ENCODE measurements at places on chromosomes 12 and 14.

DNA sequence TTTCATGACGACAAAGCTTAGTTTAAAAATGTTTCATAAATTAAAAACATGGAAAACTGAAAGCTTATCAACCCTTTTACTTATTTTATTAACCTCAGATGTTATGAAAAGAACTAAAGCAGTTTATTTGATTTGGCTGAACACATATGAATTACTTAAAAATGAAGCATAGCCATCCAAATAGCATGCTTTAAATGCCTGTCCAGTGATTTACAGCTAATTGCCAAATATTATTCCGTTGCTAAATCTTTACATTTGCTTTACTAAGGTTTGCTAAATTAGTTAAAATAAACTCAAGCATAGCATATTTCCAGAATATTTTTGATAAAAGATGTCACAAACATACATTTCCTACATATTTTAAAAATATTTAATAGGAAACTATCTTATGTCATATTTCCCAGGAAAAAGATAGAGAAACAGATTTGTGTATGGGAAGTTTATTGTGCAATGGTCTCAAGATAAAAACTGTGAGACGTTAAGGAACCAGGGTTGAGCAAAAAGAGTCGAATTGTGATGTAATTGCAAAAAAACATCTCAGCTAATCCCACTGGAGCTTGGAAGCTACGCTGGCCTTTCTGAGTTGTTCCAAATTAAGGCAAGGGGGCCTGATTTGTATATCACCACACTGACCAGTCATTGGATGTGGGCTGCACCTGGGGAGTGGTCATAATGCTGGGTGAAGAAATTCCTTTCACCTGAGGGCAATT lies 25.8 kb downstream of the GPR135 start:
- DNase-seq, result no peak

DNA sequence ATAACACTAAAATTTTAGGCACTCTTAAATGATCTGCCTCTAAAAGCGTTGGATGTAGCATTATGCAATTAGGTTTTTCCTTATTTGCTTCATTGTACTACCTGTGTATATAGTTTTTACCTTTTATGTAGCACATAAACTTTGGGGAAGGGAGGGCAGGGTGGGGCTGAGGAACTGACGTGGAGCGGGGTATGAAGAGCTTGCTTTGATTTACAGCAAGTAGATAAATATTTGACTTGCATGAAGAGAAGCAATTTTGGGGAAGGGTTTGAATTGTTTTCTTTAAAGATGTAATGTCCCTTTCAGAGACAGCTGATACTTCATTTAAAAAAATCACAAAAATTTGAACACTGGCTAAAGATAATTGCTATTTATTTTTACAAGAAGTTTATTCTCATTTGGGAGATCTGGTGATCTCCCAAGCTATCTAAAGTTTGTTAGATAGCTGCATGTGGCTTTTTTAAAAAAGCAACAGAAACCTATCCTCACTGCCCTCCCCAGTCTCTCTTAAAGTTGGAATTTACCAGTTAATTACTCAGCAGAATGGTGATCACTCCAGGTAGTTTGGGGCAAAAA lies 4.1 kb downstream of the CDKN1B start:
- no peak for DNase-seq

- DNase-seq, result no peak
Observed at GRCh38 chr14:75402867-75403413, 24.9 kb upstream of the JDP2 start.

GRCh38 chr14:85686908-85687307 lies 157.0 kb downstream of the FLRT2 start:
- DNase-seq, result no peak

GRCh38 chr12:68865399-68866164 lies 57.6 kb downstream of the MDM2 start:
- DNase-seq, result no peak

DNA sequence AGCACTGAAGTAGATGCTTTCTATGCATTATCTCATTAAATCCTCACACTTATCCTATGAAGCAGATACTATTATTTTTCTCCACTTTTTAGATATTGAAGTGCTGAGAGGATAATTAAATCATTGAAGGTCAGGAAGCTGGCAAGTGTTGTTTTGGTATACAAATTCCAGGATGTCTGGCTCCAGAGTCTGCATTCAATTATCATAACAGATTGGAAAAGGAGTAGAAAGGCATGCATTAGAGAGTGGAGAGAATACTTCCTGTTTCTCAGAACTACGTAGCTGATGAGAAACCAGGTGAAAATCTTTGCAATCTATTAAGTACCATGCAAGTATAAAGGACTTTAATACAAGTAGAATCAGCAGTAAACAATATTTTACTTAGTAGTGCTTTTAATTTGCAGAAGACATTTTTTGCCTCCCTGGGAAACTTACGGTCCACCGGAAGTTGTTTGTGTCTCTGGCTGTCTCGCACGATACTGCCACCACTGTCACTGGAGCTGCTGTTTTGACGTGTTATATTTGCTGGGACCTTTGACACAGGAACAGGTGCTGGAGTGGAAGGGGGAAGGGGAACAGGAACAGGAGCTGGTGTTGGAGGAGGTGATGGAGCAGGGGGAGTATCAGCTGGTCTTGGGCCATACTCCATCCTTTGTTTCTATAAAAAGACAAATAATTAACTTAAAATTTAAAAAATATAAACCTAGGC lies 158.0 kb downstream of the EPS8 start:
- DNase-seq, result no peak

DNA sequence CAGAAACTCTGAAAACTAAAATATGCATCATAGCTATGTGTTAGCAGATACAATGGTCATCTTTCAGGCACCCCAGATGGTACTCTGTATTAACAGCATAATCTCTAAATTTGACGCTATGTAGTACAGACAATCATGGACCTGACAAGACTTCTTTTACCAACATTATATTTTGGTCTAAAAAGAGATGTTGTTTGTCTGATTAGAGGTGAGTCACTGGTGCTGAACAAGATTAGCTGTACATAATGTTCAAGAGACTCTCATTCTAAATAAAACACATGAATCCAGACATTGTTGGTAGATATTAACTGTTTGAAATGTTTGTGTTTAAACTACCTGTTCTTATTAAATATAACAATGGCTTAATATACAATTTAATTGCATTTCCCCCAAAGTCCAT lies 146.4 kb upstream of the LMNTD1 start:
- no peak for DNase-seq

DNA sequence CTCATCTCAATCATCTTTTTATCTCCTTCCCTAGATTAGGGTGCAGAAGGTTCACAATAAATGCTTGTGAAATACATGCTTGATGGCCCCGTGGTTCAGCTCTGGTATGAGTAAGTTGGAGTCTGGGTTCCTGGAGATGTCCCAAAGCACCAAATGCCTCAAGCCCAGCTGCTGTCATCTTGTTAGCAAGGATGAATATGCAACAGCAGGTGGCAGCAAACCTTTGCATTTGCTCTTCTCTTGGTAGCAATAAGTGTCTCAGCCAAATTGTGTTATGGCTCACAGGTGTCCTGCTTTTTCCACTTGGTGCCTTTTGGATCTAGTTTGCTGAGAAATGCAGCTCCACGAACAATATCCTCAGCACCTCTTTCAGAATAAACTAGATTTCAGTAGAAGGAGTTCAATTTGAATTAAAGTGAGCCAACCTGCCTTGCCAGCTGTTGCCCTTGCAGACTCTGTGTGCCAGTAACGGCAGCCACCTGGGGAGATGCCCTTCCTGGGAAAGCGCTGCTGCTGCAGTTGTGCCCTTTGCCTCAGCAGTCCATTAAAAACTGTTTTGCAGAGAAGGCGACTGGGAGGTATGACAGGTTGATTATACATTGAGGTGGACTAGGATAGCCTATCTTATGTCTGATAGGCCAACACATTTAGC lies 417.3 kb downstream of the SNAPC1 start:
- no peak for DNase-seq

GRCh38 chr12:128534906-128535305 lies 267.9 kb downstream of the TMEM132C start:
- DNase-seq, result no peak

DNA sequence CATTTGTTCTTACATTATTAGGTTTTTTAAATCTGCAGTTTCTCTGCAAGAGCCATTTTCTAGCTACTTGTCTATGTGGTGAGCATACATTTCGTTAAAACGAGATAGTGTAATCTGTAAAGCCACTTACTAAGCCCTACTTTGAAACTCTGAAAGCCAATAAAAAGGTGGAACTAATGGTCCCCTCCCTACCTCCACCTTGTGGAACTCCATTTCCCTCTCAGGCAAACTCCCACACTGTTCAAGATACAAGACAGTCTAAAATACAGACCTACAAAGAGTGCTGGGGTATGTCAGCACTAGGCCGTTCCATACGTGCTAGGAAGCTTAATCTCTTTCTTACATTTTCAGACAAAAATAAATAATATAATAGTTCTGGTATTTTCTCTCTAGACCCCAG lies 74.1 kb downstream of the DUSP6 start:
- no peak for DNase-seq

- DNase-seq, result no peak
Observed at GRCh38 chr14:48027115-48027514, 351.7 kb upstream of the MDGA2 start.

GRCh38 chr12:62657363-62657632 lies 190.7 kb downstream of the MON2 start:
- no peak for DNase-seq

- DNase-seq, result no peak
Observed at GRCh38 chr14:65853407-65853955, 441.0 kb downstream of the FUT8 start.

- DNase-seq, result no peak
Observed at GRCh38 chr12:112664569-112664968, 127.0 kb upstream of the RPH3A start.

GRCh38 chr14:99971941-99972747 lies 93.1 kb upstream of the EVL start:
- no peak for DNase-seq

- no peak for DNase-seq
Observed at GRCh38 chr14:83988275-83988674, 1541.7 kb upstream of the FLRT2 start.

GRCh38 chr12:122943196-122943595 lies 23.1 kb downstream of the ABCB9 start:
- no peak for DNase-seq

GRCh38 chr12:118734266-118734665 lies 247.1 kb upstream of the SRRM4 start:
- no peak for DNase-seq

DNA sequence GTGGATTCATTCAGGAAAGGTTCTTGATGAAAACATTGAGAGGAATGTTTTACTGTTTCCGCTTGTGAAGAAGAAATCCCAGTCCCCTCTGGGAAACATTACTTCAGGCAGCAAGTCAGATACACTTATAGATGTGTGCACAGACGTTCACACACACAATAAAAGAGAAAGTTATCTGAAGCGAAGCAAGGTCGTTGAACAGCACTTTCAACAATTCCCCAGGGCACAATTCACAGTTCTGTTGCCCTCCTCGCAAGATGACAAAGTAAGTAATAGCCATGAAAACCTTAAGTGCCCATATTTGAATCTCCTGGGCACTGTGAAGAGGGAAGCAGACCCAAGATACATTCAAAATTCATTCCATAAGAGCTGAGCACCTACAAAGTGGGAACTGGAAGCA lies 156.6 kb upstream of the CAND1 start:
- no peak for DNase-seq

DNA sequence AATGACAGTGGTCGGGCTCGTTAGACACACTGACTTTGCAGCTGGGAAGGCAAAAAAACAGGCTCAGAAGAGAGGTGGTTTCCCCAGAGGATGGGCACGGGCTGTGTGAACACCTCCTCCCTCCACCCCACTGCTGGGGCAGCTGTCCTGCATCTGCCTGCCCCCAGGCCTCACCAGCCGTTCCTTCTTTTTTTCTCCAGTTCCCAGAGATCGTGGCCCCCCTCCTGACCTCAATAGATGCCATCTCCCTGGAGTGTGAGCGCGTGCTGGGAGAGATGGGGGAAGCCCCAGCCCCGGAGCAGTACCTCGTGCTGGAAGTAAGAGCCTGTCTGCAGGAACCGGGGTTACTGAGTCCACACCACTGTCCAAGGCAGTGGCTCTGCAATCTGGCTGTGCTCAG lies 17.4 kb downstream of the MVK start:
- DNase-seq, result no peak

GRCh38 chr12:4069670-4070010 lies 196.4 kb upstream of the PARP11 start:
- no peak for DNase-seq

GRCh38 chr14:57087841-57088240 lies 180.9 kb downstream of the EXOC5 start:
- DNase-seq, result no peak

- DNase-seq, result no peak
Observed at GRCh38 chr12:75479963-75480461, 543 bp upstream of the GLIPR1 start.

DNA sequence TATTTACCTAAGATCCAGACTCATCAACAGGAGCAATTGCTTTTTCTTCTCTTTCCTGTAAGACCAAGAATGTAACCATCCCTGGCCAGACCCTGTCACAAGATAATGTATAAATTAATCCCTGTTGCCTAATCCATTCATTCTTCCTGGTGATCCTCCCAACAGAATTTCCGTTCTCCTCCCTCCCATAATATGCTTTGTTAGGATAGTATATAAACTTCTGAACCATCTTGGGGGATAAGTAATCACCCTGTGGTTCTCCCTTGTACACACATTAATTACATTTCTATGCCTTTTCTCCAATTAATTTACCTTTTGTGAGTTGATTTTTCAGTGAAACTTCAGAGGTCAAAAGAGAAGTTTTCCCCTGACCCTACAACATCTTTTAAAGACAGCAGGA lies 76.2 kb upstream of the RASSF8 start:
- no peak for DNase-seq

DNA sequence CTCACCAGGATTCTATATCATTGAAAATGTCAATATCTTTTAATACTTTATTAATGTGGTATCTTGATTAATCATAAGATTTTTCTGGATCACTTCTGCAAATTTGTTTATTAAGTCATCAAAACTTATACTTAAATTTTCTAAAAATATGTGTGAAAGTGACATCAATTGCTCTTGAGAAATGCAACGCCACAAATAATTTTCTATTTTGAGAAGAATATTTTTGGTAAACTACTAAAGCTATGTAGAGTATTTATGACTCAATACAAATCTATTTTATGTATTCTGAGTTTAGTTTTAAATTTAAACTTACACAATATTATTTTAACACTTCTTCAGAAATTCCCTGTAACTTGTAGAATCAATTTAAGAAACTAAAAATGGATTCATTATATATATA lies 263.3 kb downstream of the RASSF9 start:
- no peak for DNase-seq

GRCh38 chr12:119868992-119869391 lies 8.1 kb downstream of the CIT start:
- DNase-seq, result no peak

GRCh38 chr12:8032242-8033152 lies at the start of gene FOXJ2:
Gene FOXJ2, plus strand, starts transcription at chr12:8032716. Its CDS starts 7,117 bp downstream, at chr12:8039833.
- DNase-seq, result no peak

GRCh38 chr12:26268841-26269561 lies 73.6 kb downstream of the SSPN start:
- no peak for DNase-seq

DNA sequence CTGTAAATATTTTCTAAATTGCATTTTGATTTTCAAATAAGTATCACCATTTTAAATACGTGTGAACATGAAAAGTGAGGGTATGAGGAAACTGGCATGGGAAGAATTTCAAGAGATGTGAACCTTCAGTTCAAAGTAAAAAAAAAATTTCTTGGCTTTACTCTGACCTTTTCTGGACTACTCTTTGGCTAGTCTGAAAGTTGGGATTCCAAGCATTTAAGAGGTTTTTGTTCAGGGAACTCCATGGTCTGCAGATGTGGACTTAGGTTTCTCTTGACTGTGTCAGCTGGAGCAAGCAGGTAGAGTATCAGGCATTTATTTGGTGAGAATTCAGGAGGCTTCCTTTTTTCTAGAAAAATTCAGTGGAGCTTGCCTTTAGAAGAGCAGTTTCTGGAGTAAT lies 311.6 kb downstream of the LRIG3 start:
- no peak for DNase-seq

- no peak for DNase-seq
Observed at GRCh38 chr14:21039585-21040369, 2.4 kb upstream of the RNASE7 start.

Data from cortex of kidney (tissue), 1 donor.